ENCODE measurements at places on chromosomes 11 and 22. TPM values are rescaled to one million over a fixed set of nuclear protein-coding genes. Genes with fewer than 3 reads are reported as not detected.

- DNase-seq = no peak
These were observed 76.0 kb upstream of the GRK3 start for GRCh38 chr22:25488244-25489020.

DNA sequence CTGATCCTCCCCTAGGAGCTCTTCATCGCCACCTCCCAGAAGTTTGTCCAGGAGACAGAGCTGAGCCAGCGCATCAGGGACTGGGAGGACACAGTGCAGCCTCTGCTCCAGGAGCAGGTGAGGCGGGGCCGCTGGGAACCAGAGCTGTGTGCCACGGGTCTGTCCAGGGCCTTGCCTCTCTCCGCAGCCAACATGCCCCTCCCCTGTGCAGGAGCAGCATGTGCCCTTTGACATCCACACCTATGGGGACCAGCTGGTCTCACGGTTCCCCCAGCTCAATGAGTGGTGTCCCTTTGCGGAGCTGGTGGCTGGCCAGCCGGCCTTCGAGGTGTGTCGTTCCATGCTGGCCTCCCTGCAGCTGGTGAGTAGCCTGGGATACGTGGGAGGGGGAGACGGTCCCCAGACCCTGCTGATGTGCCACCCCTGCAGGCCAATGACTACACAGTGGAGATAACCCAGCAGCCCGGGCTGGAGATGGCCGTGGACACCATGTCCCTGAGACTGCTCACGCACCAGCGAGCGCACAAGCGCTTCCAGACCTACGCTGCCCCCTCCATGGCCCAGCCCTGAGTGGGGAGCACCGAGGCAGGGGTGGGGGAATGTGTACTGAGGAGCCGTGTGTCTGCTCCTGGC lies 2.5 kb downstream of the SCO2 start:
- no peak for DNase-seq

DNA sequence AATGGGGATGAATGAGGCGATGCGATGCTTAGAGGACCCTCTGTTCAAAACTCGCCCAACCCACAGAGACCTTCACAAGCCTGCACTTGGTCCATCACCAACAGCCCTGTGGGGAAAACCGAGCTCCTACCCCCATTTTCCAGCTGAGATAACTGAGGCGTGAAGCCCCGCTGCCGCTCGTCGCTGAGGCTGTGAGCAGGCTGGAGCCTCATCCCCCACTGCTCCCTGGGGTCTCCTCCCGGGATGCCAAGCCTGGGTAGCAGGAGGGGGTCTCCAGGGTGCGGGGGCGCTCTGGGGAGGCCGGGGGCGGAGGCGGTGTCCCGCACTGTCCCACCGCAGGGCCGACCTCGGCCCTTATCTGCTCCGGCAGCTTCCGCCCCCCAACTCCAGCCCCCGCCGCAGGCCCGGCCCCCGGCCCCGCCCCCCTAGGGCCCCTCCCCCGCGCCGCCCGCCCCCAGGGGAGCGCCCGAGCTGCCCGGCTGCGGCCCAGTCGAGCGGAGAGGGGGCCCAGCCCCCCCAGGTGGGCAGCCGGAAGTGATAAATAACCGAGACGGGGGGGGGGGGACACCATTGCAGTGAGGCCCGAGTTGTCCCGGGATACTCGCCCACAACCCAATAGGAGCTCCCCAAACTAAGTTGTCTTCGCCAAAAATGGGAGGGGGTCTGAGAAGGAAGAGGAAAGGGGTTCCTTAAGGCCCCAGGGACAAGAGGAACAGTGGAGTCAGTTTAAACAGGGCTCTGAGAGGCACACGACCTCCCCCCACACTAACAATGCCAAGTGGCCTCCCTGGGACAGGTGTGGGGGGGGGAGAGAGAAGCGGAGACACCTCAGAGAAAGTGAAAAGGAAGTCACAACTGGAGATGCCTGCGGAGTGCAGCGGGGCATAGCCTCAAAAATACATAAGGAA lies 8.3 kb upstream of the SLC39A13 start:
- DNase-seq = no peak

GRCh38 chr11:96393753-96394348 lies 4.0 kb downstream of the JRKL start:
- DNase-seq = peak; percentile 61

DNA sequence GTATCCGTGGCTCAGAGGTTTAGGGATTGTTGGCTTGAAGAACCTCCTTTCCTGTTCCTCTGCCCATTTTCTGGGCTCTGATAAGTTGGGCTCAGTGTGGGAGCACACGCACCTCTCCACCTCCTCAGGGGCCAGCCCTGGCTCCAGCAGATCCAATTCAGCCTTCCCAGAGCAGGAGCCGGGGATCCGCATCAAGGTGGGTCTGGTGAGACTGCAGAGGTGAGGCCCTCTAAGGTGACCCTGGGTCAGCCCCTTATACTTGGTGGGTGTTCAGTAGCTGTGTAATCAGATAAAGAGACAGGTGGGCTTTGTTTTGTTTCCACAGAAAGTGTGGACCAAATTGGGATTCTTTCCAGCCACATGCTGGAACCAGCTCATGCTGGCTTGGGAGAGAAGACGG lies 1466.0 kb downstream of the TBC1D22A start:
- DNase-seq = no peak

DNA sequence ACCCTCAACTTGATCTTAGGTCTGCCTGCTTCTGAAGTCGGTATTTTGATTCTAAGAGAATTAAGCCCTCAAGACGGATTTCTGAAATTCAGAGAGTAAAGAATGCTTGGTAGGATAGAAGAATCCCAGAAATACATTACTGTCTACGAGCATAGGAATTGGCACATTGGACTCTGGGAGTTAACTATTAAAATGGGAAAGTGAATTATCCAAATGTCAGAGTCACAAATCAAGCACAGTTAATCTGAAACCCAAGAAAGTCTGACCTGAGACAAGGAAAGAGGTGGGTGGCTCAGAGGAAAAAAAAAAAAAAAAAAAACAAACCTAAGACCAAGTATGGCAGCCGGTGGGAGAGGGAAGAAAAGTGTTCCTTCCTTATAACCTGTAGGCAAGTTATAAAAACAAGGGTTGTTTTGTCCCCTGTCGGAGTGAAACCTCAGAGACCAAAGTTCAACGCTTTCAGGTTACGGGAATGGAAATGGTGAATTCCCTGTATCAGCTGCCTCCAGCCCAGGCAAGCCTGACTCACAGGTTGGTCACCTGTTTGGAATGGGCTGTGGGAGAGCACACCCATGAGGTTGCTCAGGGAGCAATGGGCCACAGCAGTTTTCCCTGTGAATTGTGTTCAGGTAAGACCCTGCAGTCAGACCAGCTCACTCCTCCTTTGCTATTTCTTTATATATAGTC lies 139.0 kb downstream of the ETS1 start:
- no peak for DNase-seq

GRCh38 chr11:61021661-61022212 lies 50.3 kb downstream of the CD6 start:
- DNase-seq = no peak

DNA sequence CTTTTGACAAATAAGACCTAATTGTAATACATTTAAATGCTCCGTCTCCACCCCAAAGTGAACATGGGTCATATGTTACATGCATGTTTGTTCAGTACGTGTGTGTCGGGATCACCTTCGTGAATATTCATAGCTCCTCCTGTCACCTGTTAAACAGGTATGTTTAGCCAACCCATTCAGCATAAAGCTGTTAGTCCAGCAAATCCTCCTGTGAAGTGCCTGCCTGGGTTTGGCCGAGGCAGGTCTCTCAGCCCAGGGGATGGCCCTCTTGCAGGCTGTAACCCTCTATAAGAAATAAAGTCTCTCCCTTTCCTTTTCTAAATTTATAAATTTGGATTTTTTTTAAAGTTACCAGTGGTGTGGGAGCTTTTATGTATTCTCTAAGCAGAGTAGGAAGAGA lies 38.9 kb upstream of the NTM start:
- DNase-seq = no peak

DNA sequence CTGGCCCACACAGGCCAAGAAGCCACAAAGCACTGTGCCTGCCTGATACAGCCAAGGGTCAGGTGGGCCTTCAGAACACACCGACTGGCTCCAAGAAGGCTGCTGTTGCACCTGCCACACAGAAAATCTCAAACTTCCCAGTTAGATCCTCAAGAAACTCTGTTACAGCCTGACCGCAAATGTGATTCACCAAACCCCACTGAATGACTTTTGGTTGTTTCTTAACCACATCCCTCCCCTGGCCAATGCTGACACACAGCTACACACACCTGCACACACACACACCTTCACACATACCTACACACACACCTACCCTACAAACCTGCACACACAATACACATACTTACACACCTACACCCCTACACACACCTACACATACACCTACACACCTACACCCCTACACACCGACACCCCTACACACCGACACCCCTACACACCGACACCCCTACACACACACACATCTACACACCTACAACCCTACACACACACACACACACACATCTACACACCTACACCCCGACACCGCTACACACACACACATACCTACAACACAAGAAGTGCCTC lies 31.5 kb downstream of the CDKN1C start:
- DNase-seq = no peak

- no peak for DNase-seq
These were observed 27.4 kb downstream of the SCUBE1 start for GRCh38 chr22:43315687-43316217.

DNA sequence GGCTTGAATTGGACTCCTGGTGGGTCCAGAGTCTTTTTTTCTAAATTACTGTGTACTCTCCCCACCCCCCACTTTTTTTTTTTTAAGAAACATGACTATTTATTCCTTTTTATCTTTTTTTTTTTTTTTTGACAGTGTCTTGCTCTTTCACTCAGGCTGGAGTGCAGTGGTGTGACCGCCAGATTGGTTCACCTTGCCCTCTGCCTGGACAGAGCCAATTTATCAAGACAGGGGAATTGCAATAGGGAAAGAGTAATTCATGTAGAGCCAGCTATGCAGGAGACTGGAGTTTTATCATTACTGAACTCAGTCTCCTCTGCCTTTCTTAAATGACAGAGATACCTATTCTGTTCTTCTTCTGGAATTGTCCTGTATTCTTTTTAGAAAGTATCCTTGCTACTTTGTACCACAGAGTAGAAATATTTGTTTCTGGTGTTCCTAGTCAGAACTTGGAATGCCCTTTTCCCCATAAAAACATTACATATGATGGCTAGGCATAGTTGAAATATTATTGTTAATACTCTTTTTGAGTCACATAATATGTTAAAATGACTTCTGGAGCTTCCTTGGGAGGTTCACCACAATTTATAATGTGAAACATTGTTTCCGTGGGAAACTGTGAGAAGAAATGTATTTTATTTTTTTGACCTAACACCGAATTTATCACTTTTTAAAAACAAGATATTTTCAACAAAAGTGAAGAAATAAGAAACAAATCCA lies 95.6 kb downstream of the UVRAG start:
- no peak for DNase-seq

- no peak for DNase-seq
These were observed 125.2 kb downstream of the CTTN start for GRCh38 chr11:70523384-70524095.

GRCh38 chr11:23079382-23079813 lies 219.1 kb upstream of the CCDC179 start:
- DNase-seq = no peak

DNA sequence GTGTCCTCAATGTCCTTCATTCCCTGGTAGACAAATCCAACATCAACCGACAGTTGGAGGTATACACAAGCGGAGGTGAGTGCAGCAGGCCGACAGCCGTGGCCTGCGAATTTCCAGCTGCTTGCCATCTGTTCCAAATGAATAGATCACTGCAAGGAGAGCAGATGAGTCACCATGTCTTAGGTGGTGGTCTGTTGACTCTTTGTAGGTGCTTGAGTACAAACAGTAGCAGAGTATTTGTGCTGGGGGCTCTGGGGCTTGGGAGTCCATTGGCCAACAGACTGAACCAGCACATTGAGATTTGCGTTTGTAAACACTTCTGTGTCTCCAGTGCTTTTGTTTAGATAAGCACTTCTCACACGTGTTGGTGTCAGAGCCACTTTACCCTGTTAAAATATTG lies 21.1 kb downstream of the EIF3L start:
- DNase-seq = no peak

- DNase-seq = no peak
These were observed 2.2 kb upstream of the NAP1L4 start for GRCh38 chr11:2994336-2994730.

DNA sequence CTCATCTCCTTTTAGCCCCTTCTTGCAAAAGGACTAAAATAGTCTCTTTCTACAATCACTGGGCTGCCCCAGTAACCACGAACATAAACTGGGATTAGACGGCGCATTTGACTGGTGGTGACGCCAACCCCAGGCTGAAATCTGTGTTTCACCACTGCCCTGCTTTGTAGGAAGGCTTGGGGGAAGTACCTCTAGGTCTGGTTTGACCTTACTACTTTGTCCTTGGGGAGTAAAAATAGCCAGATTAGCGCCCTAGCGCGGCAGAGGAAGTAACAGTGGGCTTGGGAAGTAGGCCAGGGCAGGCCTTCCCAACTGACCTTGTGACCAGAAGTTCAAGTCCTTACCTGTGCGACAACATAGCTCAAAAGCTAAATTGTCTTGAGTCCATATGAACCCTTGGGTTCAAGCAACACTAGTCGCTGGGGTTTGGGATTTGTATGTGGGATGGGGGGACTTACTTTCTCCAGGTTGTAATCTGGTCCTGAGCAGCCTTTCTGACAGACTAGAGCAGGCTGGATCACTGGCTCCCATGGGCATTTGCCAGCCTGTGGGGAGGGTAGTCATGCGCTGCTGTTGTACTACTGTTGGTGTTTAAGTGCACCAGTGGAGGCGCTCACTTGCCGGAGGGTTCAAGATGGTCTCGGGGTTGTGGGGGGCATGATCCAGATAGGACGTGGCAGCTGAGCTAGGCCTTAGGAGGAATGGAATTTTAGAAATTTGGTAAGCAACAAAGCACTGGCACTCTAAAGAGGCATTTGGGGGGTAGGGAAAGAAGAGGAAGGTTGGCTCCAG lies 953 bp upstream of the PACS1 start:
- peak; percentile 68 for DNase-seq

- peak; percentile 33 for DNase-seq
These were observed 45.0 kb upstream of the NNMT start for GRCh38 chr11:114250993-114251814.

DNA sequence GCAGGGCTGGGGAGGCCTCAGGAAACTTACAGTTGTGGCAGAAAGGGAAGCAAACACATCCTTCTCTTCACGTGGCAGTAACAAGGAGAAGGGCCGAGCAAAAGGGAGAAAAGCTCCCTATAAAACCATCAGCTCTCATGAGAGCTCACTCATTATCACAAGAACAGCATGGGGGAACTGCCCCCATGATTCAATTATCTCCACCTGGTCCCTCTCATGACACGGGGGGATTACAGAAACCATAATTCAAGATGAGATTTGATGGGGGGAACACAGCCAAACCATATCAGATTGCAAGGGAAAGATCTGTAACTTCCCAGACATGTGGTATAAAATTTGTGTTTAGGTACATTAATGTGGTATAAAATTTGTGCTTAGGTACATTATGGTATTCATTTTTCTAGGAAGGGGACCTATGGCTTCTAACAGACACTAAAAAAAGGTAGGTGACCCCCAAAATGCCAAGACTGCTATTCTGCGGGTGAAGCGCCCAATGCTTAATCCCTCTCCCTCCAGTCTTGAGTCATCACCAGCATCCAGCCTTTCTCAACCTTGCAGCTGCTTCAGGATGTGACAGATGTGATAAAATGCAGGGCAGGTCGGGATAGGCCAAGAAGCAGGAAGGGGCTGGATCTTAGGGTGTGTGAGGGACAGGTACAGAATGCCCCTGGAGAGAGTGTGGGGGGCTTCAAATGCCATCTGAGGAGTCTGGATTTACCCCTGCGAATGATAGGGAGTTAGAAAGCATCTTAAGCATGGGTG lies 57.7 kb upstream of the AMPD3 start:
- no peak for DNase-seq

CASP5 gene
- polyA plus RNA-seq = not detected

VSIG10L2 gene
- polyA plus RNA-seq = not detected

GCAT gene
- 27.5 TPM for polyA plus RNA-seq

OR2AG2 gene
- 0.06 TPM for polyA plus RNA-seq

CD3G gene
- 0.50 TPM for polyA plus RNA-seq

UPK3A gene
- not detected for polyA plus RNA-seq

SLC22A8 gene
- 0.46 TPM for polyA plus RNA-seq
